ENCODE measurements at places on chromosomes 12 and 14.

GRCh38 chr12:94771741-94772140, 121.4 kb upstream of the TMCC3 start:
- no peak for DNase-seq

- DNase-seq, result no peak
These were observed 127.2 kb downstream of the RIMBP2 start for GRCh38 chr12:130588696-130589539.

DNA sequence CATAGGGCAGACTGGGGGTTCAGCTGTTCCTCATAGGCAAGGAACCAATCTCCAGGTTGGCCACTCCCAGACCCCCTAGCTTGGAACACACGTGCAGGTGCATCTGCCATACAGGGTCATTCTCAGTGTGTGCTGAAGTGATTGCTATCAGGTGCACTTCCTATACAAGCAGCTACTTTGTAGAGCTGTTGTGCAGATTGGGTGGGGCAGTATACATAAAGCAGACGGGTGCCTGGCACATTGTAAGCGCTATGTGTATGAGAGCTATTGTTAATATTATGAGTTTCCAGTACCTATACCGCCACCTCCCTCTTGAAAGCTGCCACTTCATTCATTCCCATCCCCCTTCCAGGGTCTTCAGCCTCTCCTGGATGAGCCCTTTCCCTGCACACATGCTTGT, 17.3 kb downstream of the IRF2BPL start:
- no peak for DNase-seq

DNA sequence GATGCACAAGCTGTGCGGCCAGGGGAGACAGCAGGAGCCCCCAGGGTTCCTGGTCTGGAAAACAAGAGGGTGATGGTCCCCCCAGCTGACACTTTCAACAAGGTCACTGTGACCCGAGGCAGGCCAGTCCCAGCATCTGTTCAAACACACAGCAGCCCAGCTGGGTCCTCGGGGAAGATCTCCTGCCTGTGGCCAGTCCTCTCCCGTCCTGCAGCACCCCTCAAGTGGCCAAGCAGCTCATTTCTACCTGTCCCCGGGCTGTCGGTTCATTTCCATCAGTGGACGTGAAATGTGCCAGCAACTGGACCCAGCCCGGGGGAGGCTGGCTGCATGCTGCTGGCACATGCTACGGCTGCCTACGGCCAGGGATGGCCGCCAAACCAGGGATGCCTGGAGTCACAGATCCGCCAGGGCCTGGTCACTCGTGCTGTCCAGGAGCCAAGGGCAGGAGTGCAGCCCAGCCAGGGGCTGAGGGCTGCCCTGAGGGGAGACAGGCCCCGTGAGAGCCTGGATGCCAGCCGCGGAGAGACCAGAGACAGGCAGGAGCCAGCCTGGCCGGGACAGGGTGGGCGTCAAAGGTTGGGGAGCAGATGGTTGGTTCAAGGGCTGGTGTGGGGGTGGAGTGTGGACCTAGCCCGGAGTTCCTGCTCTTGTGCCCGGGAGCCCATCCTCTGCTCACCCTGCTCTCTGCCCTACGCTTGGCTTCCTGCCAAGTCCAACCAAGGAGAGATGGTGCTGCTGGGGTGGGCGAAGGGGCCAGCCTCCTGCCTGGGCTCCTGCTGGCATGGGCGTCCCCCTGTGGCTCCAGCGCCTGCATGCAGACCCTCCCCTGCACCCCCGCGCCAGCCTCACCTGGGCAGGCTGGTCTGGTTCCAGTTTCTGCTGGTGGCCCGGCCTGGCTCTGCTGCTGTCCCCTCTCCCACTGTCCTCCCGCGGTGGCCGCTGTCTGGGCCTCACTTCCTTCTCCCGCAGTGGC, 143.8 kb downstream of the ADGRD1 start:
- no peak for DNase-seq

GRCh38 chr14:54487771-54488170, 1.0 kb downstream of the GMFB start:
- DNase-seq, result no peak

GRCh38 chr14:93496856-93497741, 66.4 kb downstream of the UNC79 start:
- DNase-seq, result no peak

DNA sequence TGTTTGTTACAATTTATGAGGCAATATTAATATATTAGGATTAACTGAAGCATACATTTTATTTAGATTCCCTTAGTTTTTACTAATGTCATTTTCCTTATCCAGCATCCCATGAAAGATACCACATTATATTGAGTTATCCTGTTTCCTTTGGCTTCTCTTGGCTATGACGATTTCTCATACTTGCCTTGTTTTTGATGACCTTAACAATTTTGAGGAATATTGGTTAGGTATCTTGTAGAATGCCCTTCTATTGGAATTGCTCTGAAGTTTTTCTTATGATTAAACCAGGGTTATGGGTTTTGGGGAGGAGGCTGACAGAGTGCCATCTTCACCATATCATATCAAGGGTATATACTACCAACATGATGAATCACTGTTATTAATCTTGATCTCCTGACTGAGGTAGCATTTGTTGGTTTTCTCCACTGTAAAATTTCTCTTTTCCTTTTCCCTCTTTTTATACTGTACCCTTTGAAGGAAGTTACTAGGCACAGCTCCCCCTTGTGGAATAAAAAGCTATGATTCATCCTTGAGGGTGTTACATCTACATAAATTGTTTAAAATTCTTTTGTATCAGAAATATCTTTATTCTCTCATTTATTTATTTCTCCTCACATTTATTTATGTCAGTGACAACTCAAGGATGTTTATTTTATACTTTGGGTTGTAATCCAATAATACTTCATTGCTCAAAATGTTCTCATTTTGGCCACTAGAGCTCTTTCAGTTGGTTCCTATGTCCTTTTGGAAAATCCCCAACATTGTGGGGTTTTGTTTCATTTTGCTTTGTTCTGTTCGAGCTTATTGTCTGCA, 239.0 kb downstream of the SLC16A7 start:
- DNase-seq, result no peak

DNA sequence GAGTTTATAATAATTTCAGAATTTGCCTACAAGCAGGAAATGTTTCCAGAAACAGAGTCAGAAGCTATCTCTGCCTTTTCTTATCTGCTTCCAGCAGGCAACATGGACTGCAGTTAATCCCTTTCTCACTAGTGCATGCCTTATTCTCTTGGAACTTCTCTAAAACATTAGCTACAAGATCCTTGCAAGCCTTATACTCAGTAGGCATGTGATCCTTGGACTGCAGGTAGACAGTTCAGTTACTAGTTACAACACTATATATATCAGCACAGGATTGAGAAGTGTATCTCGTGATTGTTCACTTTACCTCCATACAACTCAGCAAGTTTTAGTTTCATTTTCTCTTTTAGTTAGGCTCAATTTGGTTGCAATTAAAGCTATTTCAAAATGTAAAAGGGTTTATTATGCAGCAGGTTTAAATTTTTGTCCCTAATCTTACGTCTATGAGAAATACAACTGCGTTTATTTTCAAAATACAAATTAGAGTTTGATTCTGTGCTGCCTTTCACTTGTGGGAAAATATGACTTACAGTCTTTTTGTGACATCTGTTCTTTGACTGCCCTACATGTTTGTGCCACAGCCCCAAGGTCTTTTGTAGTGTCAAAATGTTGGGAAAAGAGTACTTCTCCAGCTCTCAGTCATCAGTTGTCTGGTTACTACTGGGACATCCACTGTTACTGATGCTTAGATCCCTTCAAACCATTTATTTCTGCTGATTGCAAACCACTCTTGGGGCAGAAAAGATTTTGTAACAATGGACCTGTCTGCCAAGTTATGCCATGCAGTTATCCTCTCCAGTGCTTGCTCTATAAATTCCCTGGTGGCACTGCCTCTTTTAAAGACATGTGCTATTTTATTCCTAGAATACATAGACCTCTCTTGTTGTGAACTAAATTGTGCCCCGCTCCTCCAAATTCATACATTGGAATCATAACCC, 709.0 kb upstream of the FOXG1 start:
- no peak for DNase-seq
